ENCODE measurements at places on chromosomes 5 and 9.
A peak's percentile ranks its signal among the peaks of the same experiment; 100 is the strongest.

- DNase-seq = peak; percentile 77
Observed at GRCh38 chr5:10289353-10289752, 18.3 kb downstream of the CMBL start.

- DNase-seq = peak; percentile 59
Observed at GRCh38 chr9:97046228-97046627, 7.3 kb upstream of the CTSV start.

- DNase-seq = no peak
Observed at GRCh38 chr5:109838157-109838556, 148.4 kb downstream of the MAN2A1 start.

DNA sequence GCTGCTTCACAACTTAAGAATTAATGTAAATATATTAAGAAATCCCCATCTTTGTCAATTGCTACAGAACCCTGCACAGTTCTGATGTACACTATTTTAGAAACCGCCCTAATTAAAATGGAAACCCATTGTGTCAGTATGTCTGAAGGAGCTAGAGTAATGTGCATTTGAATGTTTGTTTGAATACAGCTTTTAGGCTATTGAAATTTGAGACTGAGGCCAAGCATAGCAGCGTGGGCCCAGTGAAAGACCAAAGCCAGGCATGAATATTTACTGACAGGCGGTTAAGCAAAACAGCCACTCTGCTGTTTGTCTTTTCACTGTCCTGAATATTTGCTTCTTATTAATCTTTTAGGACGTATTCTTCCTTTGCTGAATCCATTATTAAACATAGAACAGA, 252.3 kb downstream of the IZUMO3 start:
- DNase-seq = peak; percentile 25

DNA sequence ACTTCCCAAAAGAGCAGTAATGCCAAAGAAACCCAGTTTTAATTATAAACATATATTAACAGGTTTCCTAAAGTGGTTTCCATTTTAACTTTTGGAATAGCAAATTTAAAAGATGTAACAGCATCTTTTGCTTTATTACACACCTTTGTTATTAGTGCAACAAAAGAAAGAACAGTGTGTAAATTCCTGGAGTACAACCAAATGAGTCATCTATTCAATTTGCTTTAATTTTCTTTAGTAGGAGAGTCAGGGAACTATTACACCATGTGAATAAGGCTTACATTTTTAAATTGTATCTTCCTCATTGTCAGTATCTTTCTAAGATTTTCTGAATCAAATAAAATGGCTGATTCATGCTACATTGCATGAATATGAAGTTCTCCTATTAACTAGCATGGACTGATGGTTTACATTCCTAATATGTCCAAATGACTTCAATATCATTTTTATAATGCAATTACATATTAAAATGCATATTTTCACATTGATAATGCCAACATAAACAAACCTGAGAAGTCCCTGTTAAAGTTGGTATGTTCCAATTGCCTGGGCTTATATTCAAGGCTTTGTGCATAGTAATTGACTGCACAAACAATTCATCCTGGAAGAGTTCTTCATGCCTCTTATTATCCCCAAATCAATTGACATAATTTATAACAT, 22.5 kb downstream of the EDIL3 start:
- no peak for DNase-seq

DNA sequence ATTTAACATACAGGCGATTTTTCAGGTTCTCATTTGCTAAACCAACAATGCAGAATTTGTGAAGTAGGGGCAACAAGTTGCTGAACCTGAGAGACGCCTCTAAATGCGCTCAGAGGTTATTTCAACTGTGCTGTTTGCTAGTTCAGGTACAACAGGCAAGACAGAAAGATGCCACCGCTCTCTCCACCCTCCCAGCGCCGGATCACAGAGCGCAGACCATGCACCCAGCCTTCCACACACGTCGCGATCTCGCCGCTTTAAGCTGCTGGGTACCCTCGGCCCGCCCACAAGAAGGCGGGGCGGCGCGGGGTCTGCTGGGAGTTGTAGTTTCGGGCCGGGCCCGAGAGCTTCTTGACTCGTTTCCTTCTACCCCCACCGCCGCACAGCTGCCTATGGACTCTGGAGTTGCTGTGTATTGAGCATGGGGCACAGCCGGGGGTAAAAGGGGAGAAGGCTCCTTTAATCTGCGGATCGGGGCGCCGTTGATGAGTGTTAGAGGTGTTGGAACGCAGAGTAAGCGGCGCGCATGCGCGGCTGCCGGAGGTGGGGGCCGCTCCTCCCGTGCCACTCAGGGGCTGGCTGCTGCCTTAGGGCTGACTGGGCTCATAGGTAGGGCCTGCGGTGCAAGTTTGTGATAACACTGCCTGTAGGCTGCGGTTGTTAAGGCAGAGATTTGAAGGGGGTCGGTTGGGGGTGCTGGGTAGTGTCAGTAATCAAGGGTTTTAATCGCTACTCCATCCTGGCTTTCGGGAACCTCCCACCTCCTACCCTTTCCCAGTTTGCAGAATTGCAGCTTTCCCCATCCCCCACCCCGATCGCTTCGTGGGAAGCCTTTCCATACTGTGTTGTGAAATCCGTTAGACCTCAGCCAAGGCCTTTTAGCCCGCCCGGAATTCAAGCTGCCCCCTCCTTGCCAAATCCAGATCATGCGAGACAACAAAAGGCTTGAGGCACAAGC, 40.3 kb upstream of the ABCA1 start:
- peak; percentile 76 for DNase-seq

- no peak for DNase-seq
Observed at GRCh38 chr5:131647048-131647769, 12.2 kb upstream of the RAPGEF6 start.

DNA sequence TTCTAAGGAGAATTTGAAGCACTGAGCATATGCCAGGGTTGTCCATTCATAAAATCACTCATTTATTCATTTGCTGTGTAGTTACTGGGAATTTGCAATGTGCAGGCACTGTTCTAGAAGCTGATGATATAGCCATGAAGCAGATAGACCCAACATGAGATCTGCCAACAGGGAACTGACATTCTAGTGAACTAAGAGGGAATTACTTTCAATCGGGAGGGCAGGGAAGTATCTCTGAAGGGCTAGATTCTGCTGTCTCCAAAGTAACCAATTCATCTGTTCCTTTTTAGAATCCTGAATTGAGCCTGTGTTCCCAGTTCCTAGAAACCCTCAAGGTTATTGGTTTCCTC, 11.4 kb upstream of the ARHGAP26 start:
- no peak for DNase-seq

DNA sequence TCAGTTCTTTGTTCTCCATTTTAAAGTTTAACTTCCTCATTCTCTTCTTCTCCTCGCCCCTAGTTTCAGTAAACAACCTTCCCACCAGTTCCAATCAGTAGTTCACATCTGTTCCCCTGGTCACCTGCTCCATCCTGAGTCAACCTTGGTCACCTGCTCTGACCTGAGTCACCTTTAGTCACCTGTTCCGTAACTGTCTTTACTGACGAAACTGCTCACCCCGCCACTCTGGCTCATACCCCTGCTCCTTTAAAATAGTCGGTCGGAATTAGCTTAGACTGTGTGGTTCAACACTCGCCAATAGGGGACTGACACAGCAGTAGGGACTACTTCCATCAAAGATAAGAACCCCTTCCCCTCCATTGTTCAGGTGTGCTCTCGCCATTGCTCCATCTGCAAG, 76.3 kb upstream of the GPBP1 start:
- DNase-seq = no peak

GRCh38 chr5:125408448-125409233, 662.2 kb upstream of the ZNF608 start:
- DNase-seq = no peak

GRCh38 chr9:96078897-96079490, 203.5 kb downstream of the ERCC6L2 start:
- no peak for DNase-seq

GRCh38 chr9:3001311-3001710, 157.4 kb upstream of the PUM3 start:
- no peak for DNase-seq

DNA sequence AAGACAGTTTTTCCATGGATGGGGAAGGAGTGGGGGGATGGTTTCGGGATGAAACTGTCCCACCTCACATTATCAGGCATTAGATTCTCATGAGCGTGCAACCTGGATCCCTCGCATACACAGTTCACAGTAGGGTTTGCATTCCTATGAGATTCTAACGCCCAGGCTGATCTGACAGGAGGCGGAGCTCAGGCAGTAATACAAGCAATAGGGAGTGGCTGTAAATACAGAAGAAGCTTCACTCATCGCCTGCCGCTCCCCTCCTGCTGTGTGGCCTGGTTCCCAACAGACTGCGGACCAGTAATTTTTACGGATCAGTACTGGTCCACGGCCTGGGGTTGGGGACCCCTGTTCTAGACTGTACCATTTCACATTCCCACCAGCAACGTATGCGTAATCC, 68.3 kb upstream of the OTULINL start:
- peak; percentile 29 for DNase-seq

DNA sequence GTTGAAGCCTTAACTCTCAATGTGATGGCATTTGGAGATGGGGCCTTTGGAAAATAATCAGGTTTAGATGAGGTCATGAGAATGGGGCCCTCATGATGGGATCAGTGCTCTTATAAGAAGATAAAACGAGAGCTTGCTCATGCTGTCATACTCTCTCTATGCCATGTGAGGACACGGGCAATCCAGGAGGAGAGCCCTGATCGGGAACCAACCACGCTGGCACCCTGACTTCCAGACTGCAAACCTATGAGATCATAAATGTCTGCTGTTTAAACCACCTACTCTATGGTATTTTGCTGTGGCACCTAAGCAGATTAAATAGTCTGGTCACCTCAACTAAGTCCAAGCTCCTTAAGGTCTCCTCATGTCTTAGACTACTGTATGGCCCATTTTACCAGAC, 10.0 kb downstream of the HMGCS1 start:
- DNase-seq = no peak

DNA sequence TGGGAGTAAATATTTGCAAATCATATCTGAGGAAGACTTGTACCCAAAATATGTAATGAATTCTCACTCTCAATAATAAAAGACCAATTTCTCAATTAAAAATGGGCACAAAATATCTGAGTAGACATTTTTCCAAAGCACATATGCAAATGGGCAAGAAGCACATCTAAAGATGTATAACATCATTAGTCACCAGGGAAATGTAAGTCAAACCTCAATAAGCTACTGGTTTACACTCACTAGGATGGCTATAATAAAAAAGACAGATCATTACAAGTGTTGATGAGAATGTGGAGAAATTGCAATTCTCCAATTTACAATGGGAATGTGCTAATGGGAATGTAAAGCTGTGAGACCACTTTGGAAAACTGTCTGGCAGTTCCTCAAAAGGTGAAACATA, 13.9 kb downstream of the PCSK5 start:
- no peak for DNase-seq

DNA sequence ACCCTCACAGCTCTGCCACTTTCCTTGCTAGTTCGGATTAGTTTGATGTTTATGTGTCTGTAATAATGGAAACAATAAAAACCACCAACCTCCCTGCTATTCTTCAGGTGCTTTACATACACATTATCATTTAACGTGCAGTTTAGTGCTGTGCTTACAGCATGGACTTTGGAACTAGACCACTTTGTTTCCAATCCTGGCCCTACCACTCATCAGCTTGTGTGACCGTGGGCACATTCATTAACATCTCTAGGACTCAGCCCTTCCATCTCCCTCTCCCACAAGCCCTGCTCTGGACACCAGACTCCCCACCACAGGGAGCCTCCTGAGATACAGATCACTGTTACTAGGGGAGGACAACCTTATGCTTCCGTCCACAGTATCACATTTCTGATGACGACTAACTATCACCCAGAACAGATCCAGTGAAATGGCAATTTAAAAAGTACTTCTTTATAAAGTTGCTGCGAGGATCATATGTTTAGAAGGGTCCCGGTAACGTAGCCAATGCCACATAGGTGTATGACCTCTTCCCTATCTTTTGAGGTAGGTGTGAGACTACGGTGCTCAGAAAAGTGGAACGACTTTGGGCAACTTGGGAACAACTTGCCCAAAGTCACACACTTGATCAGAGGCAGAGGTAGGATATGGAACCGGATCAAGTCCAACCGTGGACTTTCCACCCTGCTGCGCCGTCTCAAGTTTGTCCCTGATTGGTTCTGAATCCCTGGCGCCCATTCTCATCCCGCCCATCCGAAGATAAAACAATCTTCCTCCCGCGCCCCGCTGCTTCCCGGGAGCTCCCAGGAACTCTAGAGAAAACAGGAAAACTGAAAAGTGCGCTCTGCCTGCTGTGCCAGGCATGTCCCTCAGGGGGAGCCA, 132.4 kb upstream of the NIPBL start:
- DNase-seq = no peak

DNA sequence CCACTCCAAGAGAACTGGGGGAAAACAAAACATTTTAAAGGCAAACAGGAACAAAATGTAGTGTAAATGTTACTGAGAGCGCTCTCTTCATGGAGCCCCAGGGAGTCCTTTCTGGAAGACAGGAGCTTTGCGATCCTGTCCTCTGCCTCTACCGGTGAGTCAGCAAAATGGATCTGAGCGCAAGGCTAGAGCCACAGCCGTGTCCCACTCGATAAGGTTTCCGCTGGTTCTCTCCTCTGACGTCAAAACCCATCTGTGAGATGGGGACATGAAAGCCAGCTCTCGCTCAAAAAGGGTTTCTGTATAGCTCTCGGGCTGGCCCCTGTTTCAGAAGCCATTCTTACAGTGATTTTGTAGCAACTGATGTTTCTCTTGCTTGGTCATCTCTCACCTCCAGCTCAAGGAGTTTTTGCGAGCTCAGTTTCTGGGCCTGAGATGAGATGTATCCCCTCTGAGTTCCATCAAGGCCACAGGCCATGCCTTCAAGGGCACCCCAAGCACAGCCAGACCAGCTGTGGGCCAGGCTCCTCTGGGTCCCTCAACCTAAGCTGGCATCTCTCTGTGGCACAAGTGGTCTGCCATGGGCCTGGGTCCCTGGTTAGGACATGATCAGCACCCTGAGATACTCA, 101.6 kb downstream of the FSTL4 start:
- no peak for DNase-seq

DNA sequence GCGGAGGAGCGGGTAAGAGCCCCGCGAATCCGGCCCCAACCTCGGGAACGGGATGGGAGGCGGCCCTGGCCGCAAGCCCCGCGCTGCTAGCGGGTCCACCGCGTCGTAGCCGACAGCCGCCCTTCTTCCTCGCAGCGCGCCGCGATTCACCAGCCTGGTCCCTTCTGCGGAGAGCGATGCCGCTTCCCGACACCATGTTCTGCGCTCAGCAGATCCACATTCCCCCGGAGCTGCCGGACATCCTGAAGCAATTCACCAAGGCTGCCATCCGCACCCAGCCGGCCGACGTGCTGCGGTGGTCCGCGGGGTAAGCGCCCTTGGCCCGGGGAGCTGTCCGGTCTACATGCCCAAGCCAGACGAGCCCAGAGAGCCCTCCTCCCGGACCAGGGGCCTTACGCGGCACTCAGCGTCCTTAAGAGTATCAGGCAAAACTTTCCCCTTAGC, 335 bp downstream of the ROPN1L start:
- no peak for DNase-seq

All from NCI-H2081 (cell line).